Activated CD8-positive, alpha-beta memory T cell treated with anti-CD3 and anti-CD28 coated beads, Interleukin-2, amount 10 ng/mL, durations not matched to agents 7 days and 5 days (primary cell): ENCODE measurements at places on chromosomes 5 and 9. TPM values are rescaled to one million over a fixed set of nuclear protein-coding genes. Genes with fewer than 3 reads are reported as not detected.
A peak's percentile ranks its signal among the peaks of the same experiment; 100 is the strongest.

GRCh38 chr9:137224830-137225694 lies at the start of gene CYSRT1:
CYSRT1 (plus strand) TSS chr9:137225174; CDS start chr9:137225622, 448 bp downstream.
- peak; percentile 66 for DNase-seq

- no peak for DNase-seq
These were observed 830 bp downstream of the ADAMTSL1 start for GRCh38 chr9:18474783-18475182.

GRM6 gene
- total RNA-seq: not detected

DNA sequence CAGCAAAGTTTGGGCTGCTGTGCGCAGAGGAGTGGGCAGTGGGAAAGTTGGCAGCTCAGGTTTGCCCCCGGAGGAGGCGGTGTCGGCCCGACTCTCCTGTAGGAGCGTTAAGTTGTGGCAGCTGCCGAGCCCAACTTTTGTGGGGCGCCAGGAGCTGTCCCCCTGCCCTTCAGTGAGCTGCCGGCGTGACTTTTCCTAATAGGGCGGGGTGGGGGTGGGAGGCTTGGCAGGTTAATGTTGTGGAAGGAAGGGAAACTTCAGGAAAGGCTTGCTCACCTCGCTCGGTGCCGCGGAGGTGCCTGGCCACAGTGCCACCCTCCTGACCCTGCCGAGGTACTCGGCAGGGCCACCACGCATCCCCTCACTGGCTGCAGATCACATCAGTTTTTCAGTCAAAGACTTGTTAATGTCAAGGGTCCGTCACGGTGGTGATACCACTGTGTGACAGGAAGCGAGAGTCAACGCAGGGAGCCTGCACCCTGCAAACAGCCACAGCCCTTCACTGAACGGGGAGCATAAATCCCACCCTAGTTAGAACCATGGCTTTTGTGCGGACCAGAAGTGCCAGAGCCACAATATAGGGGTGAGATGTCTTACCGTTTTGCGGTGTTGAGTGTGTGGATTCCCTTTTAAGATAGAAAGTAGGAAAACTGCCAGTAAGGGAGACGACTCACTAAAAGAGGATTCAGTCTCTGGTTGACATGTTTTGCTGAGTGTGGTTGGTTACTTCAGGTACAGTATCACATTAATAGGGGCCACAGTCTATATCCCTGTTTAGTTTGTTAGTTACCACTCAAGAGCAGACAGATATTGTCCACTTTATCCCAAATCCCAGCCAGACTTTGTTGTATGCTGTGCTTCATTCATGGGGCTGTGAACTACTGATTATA lies 796 bp downstream of the LNPEP start:
- peak; percentile 85 for DNase-seq

DNA sequence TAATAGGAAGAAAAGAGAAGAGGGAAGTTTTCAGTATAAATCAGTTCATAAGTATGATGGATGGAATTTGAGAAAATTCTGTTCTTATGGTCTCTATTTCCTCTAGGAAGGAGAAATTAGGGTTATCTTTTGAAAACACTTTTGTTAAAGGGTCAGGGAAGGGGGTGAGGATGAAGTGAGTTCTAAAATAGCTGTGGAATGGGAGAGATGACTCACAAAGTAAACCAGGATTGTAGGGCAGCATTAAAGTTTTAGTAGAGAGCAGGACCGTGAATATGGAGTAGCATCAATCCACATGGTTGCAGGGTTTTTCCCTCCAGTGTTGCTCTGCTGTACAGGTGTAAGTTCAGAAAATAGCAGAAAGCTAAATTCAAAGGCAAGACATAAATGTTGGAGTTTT lies 32.4 kb downstream of the MUSK start:
- no peak for DNase-seq

- no peak for DNase-seq
These were observed 810.9 kb upstream of the ACO1 start for GRCh38 chr9:31573561-31573960.

SEMA4D gene
- 408 TPM for total RNA-seq

CTSV gene
- 0.28 TPM for total RNA-seq

KIAA1191 gene
- 50.0 TPM for total RNA-seq

GRCh38 chr9:112170235-112170634 lies 4.9 kb downstream of the SUSD1 start:
- DNase-seq: no peak

DNA sequence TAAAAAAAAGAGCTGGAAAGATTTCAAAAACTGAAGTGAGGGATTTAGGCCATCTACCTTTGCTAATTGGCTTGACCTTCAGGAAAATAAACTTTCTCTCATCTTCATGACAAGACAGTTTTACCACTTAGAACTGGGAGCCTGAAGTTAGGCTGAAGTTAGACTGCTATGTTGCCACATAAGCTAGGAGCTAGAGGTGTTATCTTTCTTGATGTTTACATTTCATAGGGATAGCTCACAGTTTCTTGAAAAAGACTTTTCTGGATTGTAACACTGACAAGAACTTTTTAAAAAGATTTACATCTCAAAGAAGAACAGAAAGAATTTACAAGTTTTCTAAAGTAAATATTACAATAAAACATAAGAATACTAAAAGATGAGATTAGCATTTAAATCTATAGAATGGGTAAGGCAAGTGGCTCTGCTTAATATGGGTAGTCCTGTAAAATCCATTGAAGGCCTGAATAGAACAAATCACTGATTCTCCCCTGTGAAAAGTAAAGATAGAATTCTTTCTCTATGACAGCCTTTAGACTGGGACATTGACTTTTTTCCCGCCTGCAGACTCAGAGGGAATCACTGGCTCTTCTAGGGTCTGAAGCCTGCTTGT lies 1665.4 kb upstream of the CDH9 start:
- DNase-seq: no peak

- no peak for DNase-seq
These were observed 837.7 kb upstream of the ZNF608 start for GRCh38 chr5:125584140-125584520.

GRCh38 chr5:159184236-159184635 lies 25.1 kb downstream of the RNF145 start:
- no peak for DNase-seq

DNA sequence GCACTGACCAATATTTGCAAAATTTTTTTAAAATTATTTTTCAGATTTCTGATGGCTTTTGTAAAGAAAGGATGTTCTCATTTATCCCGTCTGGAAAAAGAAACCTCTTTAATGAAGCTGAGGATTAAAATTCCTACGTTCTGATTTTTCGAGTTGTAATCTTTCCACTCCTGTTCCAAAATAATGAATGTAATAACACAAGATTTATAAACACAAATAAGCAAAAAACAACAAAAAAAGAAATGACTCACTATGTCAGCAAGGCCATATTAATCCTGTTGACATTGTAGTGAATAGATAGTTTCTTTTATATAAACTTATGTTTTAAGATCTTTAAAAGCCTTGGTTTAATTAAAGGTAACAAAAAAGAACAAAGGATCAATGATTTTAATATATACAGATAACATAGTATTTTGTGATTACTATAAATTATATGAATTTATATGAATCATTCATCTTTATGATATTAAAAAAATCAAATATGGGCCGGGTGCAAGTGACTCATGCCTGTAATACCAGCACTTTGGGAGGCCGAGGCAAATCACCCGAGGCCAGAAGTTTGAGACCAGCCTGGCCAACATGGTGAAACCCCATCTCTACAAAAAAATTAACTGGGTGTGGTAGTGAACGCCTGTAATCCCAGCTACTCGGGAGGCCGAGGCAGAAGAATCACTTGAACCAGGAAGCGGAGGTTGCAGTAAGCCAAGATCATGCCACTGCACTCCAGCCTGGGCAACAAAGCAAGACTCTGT lies 336.6 kb upstream of the DAB2 start:
- no peak for DNase-seq

GRCh38 chr5:53055365-53055764 lies 54.2 kb downstream of the MOCS2 start:
- no peak for DNase-seq

- DNase-seq: no peak
These were observed 69.8 kb downstream of the WDR70 start for GRCh38 chr5:37448941-37449340.

WDR38 gene
- not detected for total RNA-seq

GRCh38 chr5:58406394-58406793 lies 53.5 kb downstream of the PLK2 start:
- DNase-seq: no peak

DNA sequence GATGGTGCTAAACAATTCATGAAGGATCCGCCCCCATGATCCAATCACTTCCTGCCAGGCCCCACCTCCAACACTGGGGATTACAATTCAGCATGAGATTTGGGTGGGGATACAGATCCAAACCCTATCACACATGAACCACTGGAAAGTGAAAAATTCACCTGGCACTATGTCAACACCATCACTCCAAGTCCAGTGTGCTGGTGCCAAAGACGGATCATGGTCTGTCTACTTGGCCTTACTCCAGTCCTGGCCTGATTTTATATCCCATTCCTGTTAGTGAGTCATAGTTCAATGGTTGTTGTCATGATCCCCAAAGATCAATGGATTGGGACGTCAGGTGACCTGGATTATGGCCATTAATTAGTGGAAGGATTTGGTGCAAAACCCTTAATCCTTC lies 147.4 kb upstream of the RPS23 start:
- no peak for DNase-seq

- DNase-seq: no peak
These were observed 3.0 kb upstream of the TJP2 start for GRCh38 chr9:69171049-69171448.
